Stimulated activated CD8-positive, alpha-beta memory T cell treated with anti-CD3 and anti-CD28 coated beads, Interleukin-7, amount 100 ng/mL, for 48 hours (primary cell): ENCODE measurements at places on chromosomes 13 and 19.

- DNase-seq, result no peak
These were observed 689 bp downstream of the DCUN1D2 start for GRCh38 chr13:113489549-113490495.

DNA sequence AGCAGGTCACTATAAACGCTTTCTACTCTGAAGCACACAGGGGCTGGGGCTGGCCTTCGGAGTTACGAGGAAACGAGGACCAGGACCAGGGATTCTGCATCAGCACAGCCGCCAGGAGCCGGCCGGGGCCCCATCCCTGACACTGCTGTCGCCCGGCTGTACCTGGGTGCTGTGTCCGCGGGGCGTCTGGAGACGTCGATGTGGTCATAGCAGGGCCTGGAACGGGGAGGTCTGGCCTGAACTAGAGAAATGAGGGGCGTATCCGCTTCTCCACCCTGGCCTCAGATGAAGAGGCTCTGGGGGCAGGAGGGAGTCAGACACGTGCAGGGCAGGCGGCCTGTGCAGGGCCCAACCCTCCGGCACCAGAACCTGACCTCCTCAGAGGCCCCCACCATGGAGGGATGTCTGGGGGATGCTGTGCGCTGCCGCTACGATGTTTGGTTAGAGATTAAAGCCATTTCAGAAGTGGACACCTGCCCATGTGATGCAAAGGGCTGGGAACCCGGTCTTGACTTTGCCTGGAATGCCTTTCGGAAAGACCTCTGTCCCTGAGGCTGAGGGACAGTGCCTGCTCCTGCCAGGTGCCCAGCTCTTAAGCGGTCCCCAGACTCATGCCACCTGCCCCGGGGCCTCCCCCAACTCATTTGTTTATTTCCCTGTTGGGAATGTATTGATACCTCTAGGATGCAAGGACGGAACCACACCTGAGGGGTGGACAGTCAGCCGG lies 21.4 kb downstream of the GAS6 start:
- DNase-seq, result no peak

DNA sequence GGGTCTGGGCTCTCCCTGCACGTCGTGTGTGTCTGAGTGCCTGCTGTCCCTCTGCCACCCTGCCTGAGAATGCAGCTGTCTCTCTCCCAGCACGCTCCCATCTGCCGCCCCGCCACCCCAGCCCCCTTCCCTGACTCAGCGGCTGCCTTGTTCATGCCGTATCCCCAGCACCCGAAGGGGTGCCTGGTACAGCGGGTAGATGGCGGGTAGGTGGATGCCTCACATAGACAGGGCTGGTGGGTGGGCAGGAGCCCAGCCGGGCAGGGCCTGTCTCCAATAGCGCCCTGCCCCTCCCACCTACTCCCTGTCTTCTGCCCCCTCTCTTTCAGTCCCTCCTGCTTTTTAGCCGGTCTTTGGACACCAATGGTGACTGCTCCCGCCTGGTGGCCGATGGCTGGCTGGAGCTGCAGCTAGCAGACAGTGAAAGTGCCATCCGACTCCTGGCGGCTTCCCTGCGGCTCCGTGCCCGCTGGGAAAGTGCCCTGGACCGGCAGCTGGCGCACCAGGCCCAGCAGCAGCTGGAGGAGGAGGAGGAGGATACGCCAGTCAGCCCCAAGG lies 30.3 kb downstream of the DHX34 start:
- no peak for DNase-seq

DNA sequence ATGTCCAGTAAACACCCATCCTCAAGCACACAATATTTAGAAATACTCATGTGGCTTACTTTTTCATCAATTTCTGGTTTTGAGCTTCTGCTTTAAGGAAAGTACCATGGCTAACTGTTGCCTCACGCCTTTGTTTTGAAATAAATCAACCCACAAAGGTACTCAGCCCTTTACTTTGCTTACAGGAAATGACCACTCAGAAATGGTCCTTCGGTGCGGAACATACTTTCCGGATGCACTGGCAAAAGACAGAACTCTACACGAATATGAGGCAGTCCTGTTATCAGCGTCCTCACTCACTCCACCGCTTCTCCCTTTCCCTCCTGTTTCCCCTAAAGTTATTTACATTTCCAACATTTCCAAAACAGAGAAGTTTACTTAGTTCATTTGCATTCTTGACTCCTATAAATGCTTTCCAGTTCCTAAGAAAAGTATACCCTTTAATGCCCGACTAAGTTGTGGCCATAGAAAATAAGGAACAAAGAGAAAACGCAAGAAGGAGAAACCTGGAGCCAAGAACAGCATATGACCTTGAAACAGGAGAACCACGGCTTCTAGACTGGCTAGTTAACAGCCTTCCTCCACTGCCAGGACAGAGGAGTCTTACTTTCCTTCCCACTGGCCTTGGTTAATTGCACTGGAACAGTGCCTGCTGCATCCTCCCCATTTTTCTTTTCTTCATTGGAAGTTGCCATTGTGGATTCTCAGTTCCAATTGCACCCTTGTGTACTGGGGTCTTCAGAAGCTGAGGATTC lies 10.6 kb downstream of the FPR2 start:
- no peak for DNase-seq

- DNase-seq, result no peak
These were observed 62.0 kb upstream of the PCDH20 start for GRCh38 chr13:61477619-61478018.

GRCh38 chr13:46953941-46954340 lies 57.1 kb upstream of the HTR2A start:
- DNase-seq, result no peak

DNA sequence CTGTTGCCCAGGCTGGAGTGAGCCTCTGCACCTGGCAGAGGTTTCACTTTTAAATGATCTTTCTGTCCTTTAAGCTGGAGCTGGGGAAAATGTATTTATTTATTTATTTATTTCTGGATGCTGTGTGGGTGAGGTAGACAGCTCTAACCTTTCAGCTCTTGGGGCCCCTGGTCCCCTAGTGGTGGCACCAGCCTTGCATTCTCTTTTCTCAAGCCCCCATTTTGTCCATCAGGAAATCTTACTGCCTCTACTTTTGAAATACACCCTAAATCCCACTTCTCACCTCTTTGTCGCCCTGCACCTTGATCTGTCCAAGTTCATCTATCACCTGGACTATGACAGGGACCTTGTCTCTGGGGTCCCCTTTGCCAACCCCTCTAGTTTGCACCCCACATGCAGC lies 2.1 kb upstream of the B9D2 start:
- DNase-seq, result no peak

- DNase-seq, result no peak
These were observed 66.5 kb downstream of the NDFIP2 start for GRCh38 chr13:79547211-79548195.

- DNase-seq, result no peak
These were observed 13.9 kb upstream of the LGALS16 start for GRCh38 chr19:39641773-39642172.

- no peak for DNase-seq
These were observed 67.1 kb downstream of the STARD13 start for GRCh38 chr13:33218426-33218825.

- DNase-seq, result no peak
These were observed 2.1 kb downstream of the NECTIN2 start for GRCh38 chr19:44848036-44848811.

DNA sequence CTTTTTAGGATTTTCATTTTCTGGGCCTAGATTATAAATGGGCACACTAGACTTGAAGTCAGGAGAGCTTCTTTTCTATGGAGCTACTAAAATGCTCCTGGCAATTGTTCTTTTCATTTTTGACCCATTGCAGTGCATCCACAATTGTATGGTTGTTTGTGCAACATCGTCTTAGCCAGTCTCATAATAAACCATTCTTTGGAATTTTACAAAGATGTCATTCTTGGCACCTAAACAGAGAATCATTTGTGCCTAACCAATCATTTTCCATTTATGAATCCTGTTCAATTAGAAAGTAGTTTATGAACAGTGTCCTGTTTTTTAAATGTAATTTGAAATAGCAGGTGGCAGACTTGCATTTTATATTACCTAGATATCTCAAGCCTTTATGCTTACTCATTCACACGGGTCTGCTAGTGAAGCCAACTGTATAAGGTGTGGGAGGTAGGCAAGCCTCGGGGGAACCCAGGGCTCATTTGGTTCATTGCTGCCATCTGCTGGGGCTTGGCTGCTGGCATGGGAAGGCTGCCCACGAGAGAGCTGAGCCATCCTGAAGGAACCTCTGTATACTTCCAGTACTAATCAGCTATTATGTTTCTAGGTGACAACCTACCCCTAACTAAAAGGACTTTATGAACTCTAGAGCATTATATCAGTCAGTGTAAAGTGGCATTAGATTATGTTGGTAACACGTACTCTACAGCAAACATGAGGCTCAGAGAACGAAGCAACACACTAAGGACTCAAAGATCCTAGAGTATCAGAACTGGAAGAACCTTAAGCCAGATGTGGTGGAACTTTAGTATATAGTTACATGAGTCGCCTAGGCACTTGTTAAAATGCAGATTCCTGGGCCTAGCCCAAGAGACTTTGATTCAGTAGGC lies 60.0 kb downstream of the TPT1 start:
- peak; percentile 14 for DNase-seq

- no peak for DNase-seq
These were observed 19.8 kb upstream of the GNA15 start for GRCh38 chr19:3115916-3116602.

DNA sequence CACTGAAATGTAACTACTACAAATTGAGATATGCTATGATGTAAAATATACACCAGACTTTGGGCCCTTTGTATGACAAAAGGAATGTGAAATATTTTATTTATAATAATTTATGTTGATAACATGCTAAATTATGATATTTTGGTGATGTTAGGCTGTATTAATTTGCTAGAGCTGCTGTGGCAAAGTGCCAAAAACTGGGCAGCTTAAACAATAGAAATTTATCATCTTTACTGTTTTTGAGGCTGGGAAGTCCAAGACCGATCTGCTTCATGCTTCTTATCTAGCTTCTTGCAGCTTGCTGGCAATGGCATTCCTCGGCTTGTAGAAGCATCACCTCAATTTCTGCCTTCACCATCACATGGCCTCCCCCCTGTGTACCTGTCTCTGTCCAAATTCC lies 245.0 kb downstream of the GPC5 start:
- no peak for DNase-seq
